Occipital lobe (tissue), 3 donors: ENCODE measurements at places on chromosomes 6 and 20. TPM values are rescaled to one million over a fixed set of nuclear protein-coding genes. Genes with fewer than 3 reads are reported as not detected.

GRCh38 chr6:16355699-16356446 lies 117.5 kb downstream of the GMPR start:
- DNase-seq: no peak

NQO2 gene
- total RNA-seq: 8.0 TPM

DNA sequence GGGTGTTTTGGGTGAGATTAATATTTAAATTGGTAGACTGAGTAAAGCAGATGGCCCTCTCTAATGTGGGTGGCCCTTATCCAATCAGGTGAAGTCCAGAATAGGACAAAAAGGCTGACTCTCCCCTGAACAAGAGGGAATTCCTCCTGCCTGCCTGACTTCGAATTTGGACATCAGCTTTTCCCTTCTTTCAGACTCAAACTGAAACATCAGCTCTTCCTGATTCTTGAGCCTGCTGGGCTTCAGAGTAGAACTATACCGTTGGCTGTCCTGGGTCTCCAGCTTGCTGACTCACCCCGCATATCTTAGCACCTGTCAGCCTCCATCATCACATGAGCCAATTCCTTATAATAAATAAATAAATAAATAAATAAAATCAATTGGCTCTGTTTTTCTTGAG lies 15.0 kb upstream of the TGM6 start:
- DNase-seq: no peak

GRCh38 chr6:35512006-35512405 lies 690 bp downstream of the TULP1 start:
- DNase-seq: no peak

DNA sequence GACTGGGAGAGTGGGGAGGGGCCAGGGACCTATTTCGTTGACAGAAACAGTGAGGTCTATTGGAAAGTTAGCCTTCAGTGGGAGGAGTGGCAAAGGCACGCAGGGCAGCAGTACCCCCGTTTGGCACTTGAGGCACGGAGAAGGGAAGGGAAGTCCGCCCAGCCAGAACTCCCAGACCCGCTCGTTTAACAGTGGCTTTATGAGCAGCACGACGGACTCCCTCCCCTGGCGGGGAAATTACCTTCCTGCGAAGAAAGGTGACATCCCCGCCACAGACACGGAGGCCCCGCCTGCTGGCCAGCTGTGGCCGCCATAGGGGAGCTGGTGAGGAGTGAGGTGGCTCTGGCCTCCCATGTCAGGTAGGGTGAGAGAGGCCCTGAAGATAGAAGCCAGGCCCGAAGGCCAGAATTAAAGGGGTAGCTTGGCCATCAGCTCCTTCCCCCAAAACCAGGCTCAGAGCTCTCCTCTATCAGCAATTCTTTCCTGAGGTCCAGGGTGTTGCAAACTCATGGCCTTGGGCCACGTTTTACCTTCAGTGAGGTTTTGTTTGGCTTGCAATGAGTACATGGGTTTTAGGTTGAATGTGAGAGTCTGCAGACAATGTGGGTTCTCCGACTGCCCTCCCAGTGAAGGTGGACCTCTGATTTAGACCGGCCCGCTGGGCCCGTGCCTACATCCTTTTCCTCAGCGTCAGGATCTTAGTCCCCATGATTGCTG lies 123.7 kb downstream of the MRPL14 start:
- no peak for DNase-seq

- no peak for DNase-seq
These were observed 17.8 kb upstream of the ZNF217 start for GRCh38 chr20:53611449-53611894.

PCED1A gene
- 22.0 TPM for total RNA-seq

SALL4 gene
- 0.16 TPM for total RNA-seq

- DNase-seq: no peak
These were observed 107.8 kb downstream of the TOX2 start for GRCh38 chr20:44022464-44022863.

DNA sequence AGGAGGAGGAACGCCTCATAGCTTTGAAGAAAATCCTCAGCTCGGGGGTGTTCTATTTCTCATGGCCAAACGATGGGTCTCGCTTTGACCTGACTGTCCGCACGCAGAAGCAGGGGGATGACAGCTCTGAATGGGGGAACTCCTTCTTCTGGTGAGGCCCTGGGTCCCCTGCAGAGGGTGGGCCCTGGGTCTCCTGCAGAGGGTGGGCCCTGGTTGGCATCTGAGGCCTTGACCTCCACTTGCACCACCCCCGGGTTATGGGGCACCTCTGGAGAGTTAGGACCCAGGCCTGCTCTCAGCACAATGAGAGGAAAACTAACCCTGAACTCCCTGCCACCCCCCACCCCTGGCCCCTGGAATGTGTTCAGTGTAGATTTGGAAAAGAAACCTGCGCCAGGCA lies 47.2 kb downstream of the SYNJ2 start:
- DNase-seq: no peak

DNA sequence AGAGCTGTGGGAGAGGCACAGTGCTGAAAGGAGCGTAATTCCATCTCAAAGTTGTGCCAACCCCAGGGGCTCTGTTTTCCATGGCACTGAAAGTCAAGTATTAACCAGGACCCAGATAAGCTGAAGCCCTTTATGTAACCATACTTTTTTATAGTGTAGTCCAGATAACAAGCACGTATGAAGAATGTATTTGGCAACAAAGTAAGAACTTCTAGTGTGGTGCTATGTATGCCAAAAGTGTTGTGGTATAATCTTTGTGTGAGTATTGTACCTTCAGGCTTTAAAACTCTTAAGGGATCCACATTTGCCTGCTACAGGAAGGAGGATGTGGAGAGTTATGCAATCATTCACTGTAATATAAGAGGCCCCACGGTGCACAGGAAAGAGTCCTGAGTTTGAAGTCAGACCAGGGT lies 129.4 kb downstream of the IBTK start:
- no peak for DNase-seq

GRCh38 chr20:25058847-25059810 lies 1.2 kb upstream of the ACSS1 start:
- no peak for DNase-seq

DNA sequence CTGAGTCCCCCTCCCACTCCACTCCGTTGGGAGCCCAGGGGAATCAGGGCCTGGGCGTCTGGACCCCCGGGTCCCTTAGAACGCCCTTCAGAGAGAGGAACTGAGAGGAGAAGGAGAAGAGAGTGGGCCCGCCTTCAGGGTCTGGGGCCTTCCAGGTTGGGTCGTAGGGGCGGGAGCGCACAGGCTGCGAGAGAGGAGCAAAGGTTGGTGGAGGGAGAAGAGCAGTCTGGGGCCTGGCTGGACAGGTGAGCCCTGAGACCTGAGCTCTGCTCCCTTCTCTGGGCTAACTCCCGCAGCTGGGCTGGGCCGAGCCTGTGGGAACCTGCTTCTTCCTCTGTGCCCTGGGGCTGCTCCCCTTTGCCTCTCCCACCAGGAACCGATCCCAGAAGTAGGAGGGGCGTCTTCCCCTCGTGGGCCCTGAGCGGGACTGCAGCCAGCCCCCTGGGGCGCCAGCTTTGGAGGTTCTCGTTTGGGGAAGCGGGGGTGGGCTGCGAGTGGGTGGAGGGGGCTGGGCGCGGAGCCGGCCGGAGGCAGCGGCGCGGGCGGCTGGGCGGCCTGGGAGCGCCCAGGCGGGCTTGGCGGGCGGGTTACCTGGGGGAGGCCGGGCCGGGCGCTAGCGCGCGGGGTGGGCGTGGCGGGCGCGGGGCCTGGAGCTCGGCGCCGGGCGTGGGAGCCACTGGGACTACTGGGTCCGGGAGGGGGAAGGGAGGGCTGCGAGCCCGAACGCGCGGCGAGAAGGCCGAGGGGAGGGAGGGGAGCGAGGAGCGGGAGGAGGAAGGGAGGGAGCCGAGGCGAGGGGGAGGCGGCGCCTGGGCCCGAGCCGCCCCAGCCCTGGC lies at the start of gene DDR1:
DDR1 (plus strand) TSS at position 835 of the 836 bp plus-strand sequence. CDS start 4,211 bp downstream, outside the sequence.
- DNase-seq: peak; percentile 78

HTR1B gene
- 0.94 TPM for total RNA-seq

DNA sequence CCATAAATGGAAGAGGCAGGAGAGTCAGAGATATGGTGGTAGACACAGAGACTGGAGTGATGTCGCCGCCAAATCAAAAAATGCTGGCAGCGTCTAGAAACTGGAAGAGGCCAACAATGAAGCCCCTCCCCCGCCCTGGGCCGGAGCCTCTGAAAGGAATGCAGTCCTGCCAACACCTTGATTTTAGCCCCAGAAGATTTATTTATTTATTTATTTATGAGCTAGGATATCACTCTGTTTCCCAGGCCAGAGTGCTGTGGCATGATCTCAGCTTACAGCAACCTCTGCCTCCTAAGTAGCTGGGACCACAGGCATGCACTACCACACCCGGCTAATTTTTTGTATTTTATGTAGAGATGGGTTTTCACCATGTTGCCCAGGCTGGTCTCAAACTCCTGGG lies 82.6 kb upstream of the CCDC167 start:
- DNase-seq: no peak

MOCS1 gene
- total RNA-seq: 4.7 TPM

DNA sequence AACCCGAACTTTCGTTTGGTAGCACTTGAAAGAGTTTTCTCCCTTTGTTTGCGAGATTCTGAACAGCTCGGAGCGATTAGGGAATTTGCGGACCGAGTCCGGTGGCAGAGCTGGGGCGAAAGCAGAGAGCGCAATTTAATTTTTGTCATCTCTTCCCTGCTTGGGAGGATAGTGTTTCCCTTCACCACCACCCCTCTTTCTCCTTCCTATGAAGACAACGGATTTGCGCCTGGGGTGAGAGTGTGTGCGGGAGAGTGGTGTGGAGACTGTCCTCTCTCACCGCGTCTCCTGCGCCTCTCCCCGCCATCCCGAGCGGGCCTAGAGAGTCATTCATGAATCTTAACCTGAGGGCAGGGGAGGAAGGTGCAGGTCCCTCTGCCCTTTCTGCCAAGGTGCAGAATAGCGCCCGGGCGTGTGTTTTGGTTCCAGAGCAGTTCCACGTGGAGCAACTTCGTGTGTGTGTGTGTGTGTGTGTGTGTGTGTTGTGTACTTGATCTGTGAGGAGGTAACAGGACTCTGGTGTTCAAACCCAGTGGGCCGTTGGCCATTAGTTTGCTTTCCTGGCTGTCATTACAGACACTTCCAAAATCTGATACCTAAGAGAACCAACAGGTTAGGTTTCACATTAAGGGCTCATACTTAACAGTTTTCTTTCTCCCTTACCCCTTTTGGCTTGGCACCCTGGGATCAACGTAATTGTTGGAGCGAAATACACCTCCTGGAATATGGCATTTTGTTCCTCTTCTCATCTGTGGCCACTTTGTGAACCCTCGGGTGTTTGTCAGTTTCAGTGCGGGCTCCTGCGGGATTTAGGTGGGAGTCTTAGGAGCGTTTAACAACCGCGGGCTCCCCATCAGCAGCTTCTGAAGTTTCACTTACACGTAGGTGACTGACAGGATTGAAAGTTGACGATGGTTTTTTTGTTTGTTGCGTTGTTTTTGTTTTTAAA lies 1.8 kb downstream of the EYA4 start:
- no peak for DNase-seq

TRIM40 gene
- total RNA-seq: not detected

DNA sequence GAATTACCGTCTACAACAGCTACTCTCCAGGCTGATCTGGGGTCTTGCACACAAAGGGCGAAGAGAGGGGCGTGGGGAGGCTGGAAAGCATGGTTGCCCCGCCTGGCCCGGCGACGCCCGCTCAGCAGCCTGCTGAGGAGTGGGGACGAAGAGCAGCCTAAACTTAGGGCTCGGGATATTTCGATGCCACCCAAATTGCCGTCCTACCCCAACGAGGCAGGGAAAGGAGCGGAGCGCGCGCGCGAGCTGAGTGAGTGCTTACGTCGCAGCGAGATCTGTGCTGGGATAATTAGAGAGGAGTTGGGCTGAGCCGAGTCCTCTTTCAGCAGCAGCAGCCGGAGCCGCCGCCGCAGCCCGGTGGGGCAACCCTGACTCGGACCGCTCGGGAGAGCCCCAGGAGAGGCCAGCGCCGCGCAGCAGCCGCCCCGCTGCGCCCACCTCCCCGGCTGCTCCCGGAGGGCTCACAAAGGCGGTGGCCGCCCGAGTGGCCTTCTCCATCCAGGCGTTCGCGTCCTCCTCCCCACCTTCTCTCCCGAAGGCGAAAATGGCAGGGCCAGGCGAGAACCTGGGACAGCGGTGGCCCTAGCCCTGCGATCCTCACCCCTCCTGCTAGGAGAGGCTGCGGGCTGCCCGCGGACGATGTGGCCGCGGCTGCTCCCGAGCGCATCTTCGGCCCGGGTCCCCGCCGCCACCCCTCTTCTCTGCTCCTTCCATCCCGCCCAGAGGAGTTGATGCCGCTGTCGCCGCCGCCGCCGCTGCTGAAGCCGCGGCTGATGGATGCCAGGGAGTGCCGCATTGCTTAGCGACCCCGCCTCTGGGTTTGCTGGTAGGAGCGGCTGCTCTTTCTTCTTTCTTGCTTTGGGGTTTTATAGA lies at the start of gene CLVS2:
CLVS2 (plus strand) TSS at position 315 of the 873 bp plus-strand sequence. CDS start 1,543 bp downstream, outside the sequence.
- DNase-seq: peak; percentile 65

RFX6 gene
- not detected for total RNA-seq

DNA sequence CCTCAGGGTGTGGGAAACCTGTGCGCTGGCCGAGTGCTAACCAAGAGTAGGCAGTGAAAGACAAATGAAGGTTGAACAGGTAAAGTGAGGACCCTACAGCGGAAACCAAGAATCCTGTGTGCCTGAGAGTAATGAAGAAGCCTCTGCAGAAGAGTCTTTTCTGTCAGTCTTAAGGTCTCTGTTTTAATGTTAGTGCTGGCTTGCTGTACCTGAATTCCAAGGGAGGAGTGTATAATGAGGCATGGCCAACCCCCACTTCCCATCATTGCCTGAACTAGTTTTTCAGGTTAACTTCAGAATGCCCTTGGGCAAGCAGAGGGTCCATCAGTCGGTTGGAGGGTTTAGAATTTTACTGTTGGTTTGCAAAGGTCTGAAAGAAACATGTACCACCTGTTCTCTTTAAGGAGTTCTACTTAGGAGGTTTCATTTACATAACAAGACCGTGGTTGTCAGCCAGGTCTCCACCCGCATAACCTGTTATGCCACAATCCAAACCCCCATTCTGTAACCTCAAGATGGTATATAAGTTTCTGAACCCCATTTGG lies 589 bp upstream of the PDCD2 start:
- no peak for DNase-seq

CST2 gene
- total RNA-seq: not detected

HCRTR2 gene
- total RNA-seq: 14.3 TPM

GRCh38 chr6:6801005-6801335 lies 212.4 kb downstream of the LY86 start:
- no peak for DNase-seq

DNA sequence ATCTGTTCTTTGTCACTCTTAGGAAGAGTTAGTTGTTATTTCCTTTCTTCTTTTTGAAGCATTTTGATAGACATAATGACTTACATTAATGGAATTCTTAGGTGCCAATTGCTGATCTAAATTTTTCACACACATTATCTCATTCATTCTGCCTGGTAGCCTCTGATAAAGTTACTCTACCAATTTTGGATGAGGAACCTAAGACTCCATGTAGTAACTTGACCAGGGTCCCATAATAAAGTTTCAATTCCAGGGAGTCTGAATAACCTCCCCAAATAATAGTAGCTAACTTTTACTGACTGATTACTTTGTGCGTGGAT lies 73.2 kb upstream of the CITED2 start:
- DNase-seq: no peak

DNA sequence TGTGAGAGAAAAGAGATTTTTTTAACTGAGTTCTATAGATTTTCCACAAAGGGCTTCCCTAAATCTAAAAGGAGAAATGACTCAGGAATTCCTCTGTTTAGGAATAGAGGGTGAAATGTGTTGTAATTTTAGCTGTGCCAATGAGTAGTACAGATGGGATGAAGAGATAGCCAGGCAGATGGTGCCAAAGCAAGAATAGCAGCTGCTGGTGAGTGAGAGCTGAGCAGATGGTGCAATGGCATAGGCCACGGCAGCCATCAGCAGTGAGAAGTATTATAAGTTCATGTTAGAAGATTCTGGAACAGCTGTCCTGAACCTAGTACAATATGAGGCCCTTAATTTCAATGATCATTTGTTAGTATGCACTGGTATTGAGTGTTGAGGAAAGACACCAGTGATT lies 40.2 kb upstream of the CRISP1 start:
- peak; percentile 35 for DNase-seq
